ENCODE measurements at places on chromosomes 7 and 10.

DNA sequence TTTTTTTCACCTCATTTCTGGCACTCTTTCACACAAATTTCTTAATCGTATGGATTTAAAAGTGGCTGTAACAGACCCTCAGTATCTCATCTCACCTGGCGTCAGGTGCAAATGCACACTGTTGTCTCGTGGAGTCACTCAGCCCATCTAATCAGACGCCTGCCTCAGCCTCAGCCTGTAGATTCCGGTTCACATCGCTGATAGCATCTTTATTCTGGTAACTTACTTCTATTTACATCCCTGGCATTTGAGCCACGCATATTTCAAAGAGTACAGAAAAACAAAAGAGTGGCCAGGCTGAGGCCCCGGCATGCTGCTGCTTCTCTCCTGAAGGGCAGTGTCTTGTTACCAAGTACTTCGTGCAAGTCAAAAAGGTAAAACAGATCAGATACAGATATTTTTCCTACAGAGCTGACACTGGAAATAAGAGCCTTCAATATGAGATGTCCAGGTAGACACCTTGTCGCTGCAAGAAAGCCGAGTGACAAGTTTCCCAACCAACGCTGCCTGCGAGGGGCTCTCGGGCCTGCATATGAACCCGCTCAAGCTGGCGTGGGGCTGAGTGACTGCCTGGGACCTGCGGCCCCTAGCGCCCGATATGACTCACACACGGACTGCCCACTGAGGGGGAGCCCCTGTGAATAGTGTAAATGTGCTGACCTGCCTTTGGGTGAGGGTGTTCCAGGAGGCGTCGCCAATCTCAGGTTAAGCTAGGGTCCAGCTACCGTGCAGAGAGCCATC, 4.3 kb downstream of the VIPR2 start:
- DNase-seq = no peak

- DNase-seq = no peak
These were observed 171.4 kb upstream of the NUPR2 start for GRCh38 chr7:56287429-56288138.

- peak; percentile 97 for DNase-seq
These were observed 18.6 kb upstream of the VDAC2 start for GRCh38 chr10:75191821-75192568.

GRCh38 chr7:17166824-17167379, 131.6 kb upstream of the AHR start:
- DNase-seq = no peak

DNA sequence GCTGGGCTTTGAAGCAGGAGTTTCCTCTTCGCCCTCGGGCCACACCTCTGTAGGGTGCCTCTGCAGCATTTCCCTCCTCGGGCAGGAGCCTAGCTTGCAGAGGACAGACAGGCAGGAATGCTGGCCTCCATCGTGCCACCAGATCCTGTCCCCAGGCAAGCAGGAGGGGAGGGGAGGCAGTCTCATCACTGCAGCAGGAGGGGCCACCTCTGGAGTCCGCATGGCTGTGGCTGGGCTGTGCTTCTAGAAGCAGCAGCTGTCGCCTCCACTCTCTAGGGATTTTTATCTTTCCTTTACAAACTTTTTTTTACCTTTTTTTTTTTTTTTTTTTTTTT, 181.4 kb downstream of the CUX1 start:
- no peak for DNase-seq

DNA sequence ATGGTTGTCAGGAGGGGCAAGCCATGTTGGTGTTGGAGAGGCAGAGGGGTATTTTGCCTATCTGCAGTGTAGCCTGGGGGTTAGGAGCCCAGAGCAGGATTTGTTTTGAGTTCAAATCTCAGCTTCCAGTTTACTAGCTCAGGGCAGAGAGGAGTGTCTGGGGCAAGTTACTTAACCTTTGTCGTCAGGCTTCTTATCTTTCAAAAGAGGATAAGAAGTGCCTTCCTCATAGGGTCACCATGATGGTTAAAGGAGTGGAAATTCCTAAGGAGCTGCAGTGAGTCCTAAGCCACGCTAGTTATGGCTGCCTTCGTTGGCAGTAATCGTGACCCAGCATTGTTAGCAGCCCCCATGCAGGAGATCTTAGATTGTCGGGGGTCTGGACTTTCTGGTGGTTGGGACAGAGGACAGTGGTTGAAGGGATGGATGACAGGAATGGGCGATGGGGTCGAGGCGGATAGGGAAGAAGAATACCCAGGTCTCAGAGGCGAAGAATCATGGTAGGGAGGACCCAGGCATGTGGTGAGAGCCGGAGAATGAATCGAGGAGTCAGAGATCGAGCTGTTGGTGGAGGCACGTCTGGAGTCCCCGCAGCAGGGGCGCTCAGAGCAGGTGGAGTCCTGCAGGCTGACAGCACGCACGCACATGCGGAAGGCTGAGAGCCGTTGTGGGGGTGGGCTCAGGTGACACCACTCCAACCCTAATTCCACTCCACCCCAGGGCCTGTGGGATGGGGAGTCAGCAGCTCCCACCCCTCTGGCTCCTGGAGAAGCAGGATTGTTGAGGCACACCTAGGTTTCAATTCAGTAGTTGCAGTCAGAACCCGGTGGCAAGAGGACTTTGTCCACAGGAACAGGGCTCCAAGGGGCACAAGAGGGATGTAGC, 11.6 kb downstream of the ADCK2 start:
- no peak for DNase-seq

- DNase-seq = no peak
These were observed 11.0 kb downstream of the SORBS1 start for GRCh38 chr10:95550073-95550672.

- DNase-seq = peak; percentile 93
These were observed 20.6 kb upstream of the RHOBTB1 start for GRCh38 chr10:60964257-60965235.

DNA sequence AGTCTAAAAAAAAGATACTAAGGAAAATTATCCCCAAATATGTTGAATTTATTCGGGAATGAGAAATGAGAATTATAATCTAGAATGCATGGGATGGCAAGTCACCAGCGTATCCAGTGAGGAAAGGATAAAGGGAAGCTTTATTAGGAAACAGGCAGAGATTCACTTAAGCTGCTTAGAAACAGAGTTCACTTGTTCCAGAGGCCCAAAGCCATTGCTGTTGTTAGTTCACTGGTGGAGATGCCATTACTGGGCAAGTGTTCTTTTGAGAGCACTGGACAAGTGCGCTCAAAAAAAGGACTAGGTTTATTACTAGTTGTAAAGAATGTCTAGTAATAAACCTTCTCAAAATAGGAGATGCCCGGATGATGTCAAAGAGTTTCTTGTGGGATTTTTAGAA, 51.2 kb downstream of the MICU1 start:
- DNase-seq = no peak

DNA sequence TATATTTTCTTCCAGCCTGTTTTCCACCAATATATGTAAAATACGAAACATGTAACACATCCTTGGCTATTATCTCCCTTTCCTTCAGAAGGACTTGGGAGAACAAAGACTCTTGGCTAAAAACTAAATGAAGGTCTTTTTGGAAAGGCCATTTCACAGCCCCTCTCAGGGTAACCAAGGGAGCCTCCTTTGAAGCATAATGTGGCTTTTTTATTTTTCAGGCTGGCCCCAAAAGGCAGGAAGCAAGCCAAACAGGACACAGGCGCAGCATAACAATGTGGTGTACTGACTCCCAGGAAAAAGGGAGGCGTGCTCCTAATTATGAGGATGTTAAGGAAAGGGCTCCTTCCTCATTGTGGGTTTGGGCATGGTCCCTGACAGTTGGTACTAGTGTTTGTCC, 30.3 kb upstream of the CCSER2 start:
- no peak for DNase-seq

DNA sequence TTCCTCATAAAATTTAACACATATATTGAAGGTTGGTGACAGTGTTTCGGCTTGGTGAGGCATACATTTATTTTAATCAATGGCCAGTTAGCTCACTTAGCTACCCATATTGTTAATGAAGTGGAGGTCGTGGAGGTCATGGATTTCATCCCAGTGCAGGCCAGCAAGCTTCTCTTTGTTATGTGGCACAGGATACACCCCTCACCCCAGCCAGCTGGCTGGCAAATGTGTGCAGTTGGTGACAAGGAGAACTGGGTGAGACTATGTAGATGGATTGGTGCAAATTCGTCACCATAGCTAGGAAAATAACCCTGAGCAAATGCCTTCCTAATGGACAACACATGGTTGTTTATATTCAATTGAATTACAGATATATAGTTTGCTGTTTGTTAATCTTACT, 50.5 kb upstream of the FOXP2 start:
- no peak for DNase-seq

GRCh38 chr7:93013446-93014061, 104.2 kb downstream of the SAMD9 start:
- DNase-seq = no peak

DNA sequence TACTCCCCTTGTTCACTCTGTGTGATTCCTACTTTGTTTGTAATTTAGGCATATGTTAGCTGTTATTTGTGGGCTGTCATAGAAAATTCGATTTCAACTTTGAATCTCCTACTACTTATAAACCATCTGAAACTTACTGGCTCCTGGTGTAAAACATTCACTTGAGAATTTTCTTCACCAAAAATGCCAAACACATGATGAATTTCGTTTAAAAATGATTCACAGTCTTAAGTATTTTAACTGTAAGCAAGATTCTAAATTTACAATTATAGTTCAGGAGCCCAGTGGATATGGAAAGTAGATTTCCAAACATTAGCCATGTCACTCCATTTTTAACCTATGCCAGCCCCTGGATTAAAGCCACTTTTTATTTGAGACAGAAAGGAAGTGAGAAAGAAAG, 3.1 kb downstream of the CPED1 start:
- DNase-seq = peak; percentile 86

GRCh38 chr7:156943091-156944041, 6.1 kb upstream of the NOM1 start:
- no peak for DNase-seq

DNA sequence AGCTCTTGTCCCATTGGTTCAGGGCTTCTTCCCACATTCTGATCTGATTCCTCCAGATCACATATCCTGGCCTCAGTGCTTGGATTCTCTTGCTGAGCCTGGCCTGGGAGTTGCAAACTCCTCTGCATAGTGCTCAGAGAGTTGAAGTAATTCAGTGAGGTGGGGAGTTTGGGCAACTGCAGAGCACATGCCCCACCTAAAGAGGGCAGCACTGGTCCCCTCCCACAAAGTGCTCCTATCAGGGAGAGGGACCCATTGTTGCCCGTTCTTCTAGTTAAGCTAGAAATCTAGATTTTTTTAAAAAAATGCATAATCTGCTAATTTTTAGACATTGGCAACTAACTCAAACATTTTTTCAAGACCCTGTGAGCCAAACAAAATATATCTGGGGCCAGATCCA, 45.1 kb downstream of the CHN2 start:
- DNase-seq = no peak

- peak; percentile 56 for DNase-seq
These were observed 26.8 kb downstream of the VOPP1 start for GRCh38 chr7:55545496-55545895.

- peak; percentile 47 for DNase-seq
These were observed 25.4 kb downstream of the CYP2C9 start for GRCh38 chr10:94963901-94964300.

DNA sequence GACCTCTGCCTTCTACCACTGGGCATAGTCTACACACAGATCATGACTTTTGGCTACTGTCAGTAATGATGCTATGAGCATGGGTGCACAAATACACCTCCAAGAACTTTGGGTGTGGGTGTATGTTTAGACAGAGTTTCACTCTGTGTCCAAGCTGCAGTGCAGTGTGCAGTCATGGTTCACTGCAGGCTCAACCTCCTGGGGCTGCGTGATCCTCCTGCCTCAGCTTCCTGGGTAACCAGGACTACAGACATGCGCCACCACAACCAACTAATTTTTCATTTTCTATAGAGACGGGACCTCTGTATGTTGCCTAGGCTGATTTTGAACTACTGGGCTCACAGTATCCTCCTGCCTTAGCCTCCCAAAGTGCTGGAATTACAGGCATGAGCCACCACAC, 194.4 kb downstream of the NSUN6 start:
- no peak for DNase-seq

- no peak for DNase-seq
These were observed 35.6 kb upstream of the LRRC4 start for GRCh38 chr7:128066858-128067257.

- no peak for DNase-seq
These were observed 48.6 kb upstream of the C7orf33 start for GRCh38 chr7:148541891-148542504.

- no peak for DNase-seq
These were observed 126.1 kb downstream of the ELAPOR2 start for GRCh38 chr7:86933295-86933845.

GRCh38 chr7:920351-921070, 34.0 kb downstream of the ADAP1 start:
- no peak for DNase-seq

- peak; percentile 33 for DNase-seq
These were observed 6.7 kb downstream of the DDC start for GRCh38 chr7:50558294-50559053.

- no peak for DNase-seq
These were observed 46.5 kb upstream of the DGKI start for GRCh38 chr7:137893143-137893742.

GRCh38 chr10:76840802-76841201, 796.8 kb downstream of the KCNMA1 start:
- no peak for DNase-seq

DNA sequence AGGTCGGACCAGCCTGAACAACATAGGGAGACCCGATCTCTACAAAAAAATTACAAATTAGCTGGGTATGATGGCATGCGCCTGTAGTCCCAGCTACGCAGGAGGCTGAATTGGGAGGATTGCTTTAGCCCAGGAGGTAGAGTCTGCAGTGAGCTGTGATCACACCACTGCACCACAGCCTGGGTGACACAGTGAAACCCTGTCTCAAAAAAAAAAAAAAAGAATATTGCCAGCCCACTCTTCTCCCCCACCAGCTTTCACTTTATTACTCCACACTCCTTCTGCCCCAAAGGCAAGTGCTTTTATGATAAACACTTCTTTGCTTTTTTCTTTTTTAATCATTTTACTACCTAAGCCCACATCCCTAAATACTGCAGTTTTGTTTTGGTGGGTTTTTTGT, 14.8 kb downstream of the RAB19 start:
- DNase-seq = no peak

DNA sequence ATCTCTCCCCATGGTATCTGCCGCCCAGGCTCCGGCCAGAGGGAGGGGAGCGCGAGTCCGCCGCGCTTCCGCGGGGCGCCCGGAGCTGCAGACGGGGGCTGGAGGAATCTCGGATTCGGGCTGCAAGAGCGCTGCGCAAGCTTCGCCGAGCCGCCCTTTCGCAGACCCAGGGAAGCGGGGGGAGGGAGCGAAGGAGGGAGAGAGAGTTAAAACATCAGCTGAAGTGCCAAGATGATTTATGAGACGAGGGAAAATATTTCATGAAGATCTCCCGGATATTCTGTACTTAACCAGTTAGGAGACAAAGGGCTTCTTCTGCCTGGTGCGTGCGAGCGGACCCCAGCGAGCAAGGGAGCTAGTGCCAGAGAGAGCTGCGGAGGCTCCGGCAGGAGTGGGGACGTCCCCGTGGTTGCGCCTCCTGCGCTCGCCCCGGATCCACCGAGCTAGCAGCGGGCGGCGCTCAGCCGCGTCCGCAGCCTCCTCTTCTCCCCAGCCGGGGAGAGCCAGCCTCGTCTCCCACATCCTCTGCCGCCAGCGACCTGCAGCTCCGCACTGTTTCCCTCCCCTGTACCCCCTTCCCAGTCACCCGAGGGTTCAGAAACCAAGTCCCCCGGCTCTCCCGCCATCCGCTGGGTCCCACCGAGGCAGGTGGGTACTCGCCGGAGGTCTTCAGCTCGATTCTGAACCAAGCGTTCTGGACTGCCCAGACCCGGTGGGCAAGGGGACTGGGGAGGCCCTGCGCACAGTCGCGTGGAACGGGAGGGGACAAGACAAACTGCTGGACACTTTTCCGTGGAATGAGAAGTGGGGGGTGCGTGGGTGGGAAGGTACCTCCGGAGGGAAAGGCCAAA, 1.0 kb upstream of the PAX2 start:
- DNase-seq = no peak

Measured in cardiac fibroblast (primary cell).